Hematopoietic multipotent progenitor cell treated with erythropoietin and hydrocortisone succinate and interleukin-3 and kit ligand, for 15 days (in vitro differentiated cells): ENCODE measurements at places on chromosomes 4 and X.

GRCh38 chrX:38468563-38469157 lies 92.7 kb upstream of the TSPAN7 start:
- no peak for DNase-seq

DNA sequence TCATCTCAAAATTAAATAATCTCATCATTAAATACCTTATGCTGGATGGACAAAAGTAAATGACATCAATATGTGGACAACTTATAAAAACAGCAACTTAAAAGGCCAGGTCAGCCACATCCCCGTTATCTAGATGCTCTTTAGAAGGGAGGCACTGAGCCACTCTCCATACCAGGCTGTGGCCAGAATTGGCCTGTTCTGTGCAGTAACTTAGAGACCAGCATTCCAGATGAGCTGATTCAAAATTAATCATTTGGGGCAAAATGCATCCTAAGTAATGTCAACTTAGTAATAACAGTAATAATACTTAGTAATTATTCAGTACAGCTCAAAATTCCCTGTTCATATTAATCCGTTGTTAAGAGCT lies 373.6 kb downstream of the FBXW7 start:
- DNase-seq = no peak

DNA sequence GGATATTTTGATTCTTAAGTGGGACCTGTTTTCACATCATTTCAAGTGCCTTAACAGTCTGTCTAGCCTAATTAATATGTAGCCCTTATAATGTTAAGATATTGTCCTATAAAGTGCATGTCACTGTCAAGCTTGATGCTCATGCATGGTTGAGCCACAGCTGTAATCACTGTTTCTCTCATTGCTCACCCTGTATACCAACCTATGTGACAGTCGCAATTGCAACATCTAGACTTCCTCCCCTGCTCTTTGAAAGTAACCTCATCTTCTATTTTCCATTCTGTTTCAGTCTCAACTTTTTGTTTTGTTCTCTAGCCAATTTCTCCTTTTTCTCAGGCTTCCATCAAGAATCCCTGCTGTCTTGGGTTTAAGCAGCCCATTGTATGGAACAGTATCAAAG lies 24.4 kb upstream of the MSL3 start:
- DNase-seq = no peak

- no peak for DNase-seq
These were observed 119.1 kb downstream of the PAPSS1 start for GRCh38 chr4:107600983-107601382.

GRCh38 chr4:124970011-124970410 lies 257.5 kb upstream of the ANKRD50 start:
- no peak for DNase-seq

- no peak for DNase-seq
These were observed 1.1 kb downstream of the PDE6B start for GRCh38 chr4:626201-627091.

DNA sequence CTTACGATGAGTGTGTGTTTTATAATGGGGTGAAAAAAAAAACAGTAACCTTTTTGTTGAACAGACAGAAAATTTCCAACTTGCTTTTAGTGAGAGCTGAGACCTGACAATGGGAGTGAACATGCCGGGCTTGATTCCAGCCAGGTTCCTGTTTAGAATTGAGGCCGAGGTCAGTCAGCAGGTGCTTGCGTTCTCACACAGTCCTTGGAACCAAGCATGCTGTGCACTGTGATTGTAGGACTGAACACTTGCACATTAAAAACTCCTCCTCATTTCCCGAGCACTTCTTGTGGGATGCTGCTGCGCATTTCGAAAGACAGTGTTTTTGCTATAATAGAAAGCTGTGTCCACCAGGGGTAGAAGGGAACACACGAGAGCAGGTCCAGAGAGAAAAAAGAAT lies 51.8 kb downstream of the TMEM131L start:
- DNase-seq = no peak
